SJSA1 (cell line): ENCODE measurements at places on chromosomes 5 and 9. TPM values are rescaled to one million over a fixed set of nuclear protein-coding genes. Genes with fewer than 3 reads are reported as not detected.
A peak's percentile ranks its signal among the peaks of the same experiment; 100 is the strongest.

- H3K27me3 ChIP-seq: no peaks in the 10 kb centered on the region
- H3K4me1 ChIP-seq: no peaks in the 10 kb centered on the region
- H3K4me3 ChIP-seq: no peak overlapping the region
- H3K27ac ChIP-seq: no peak overlapping the region
Observed at GRCh38 chr5:174601946-174602345, 122.4 kb upstream of the MSX2 start.

GRCh38 chr5:53031695-53032096 is 42.5 kb downstream of the ITGA2 start:
- peak overlapping the region; percentile 84 for H3K27ac ChIP-seq
- H3K4me3 ChIP-seq: no peak overlapping the region
- no peaks in the 10 kb centered on the region for H3K27me3 ChIP-seq
- peaks cover 68% of the 10 kb centered on the region for H3K4me1 ChIP-seq

- H3K27me3 ChIP-seq: no peaks in the 10 kb centered on the region
- DNase-seq: no peak
- H3K27ac ChIP-seq: no peak overlapping the region
- H3K4me1 ChIP-seq: peaks cover 17% of the 10 kb centered on the region
Observed at GRCh38 chr9:4222357-4222756, 77.5 kb downstream of the GLIS3 start.

GABRP gene
- not detected in 2 replicates for total RNA-seq

LCN1 gene
- not detected in 2 replicates for total RNA-seq

- no peaks in the 10 kb centered on the region for H3K36me3 ChIP-seq
- no peak overlapping the region for H3K4me3 ChIP-seq
- H3K27ac ChIP-seq: no peak overlapping the region
- H3K4me1 ChIP-seq: no peaks in the 10 kb centered on the region
- DNase-seq: no peak
Observed at GRCh38 chr5:14996997-14997396, 125.4 kb upstream of the ANKH start.

DNA sequence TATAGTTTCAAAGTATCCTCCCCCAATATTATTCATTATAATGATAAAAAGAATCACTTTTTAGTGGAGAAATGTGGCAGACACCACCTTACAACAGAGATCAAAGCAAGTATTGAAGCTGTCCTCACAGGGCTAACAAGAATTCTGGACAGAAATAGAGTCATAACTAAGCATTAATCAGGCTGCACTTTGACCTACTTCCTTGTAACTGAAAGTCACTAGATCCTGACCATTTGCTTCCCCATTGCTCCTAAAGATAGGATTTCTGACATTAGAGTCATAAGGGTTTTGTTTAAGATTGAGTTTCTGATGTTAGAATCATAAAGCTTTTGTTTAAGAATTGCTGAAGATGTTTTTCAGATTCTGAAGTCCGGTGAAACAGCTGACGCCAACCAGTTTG is 159.7 kb downstream of the ATP10B start:
- DNase-seq: no peak
- H3K27me3 ChIP-seq: no peaks in the 10 kb centered on the region
- H3K27ac ChIP-seq: no peak overlapping the region
- no peaks in the 10 kb centered on the region for H3K36me3 ChIP-seq
- H3K4me3 ChIP-seq: no peak overlapping the region
- H3K4me1 ChIP-seq: no peaks in the 10 kb centered on the region

GRCh38 chr9:123373946-123374345 is 17.9 kb downstream of the CRB2 start:
- DNase-seq: no peak
- H3K4me1 ChIP-seq: no peaks in the 10 kb centered on the region
- peaks cover 33% of the 10 kb centered on the region for H3K27me3 ChIP-seq
- no peak overlapping the region for H3K27ac ChIP-seq
- H3K4me3 ChIP-seq: no peak overlapping the region

- DNase-seq: peak; percentile 38
- H3K27me3 ChIP-seq: no peaks in the 10 kb centered on the region
- H3K4me1 ChIP-seq: 0 out of 2 replicates have a peak, but pooled peaks cover 7% of the 10 kb centered on the region
- no peaks in the 10 kb centered on the region; the same call in 1 of the 2 replicates for H3K36me3 ChIP-seq
Observed at GRCh38 chr5:34657274-34657921, 1.3 kb downstream of the RAI14 start.

TLR4 gene
- 19.5 and 27.3 TPM in 2 replicates for total RNA-seq

GRCh38 chr9:95992536-95992935 is 117.0 kb downstream of the ERCC6L2 start:
- no peak for DNase-seq
- no peak overlapping the region for H3K27ac ChIP-seq
- H3K4me3 ChIP-seq: no peak overlapping the region

DNA sequence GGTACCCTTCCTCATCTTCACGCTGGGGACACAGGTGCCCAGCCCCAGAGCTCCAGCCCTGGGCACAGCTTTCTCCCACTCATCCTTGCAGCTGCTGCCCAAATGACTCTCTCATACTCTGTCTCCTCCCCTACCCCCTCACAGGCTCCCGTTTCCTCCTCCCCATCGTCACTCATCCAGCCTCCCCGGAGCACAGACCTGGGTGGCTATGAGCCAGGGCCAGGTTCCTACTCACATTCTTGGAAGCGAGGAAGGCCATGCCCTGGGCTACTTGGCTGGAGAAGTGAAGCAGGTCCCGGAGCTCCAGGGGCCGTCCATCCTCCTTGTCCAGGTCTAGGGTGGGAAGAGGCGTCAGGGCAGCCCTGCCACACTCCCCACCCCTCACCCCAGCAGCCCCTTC is 29.3 kb downstream of the CSF1R start:
- DNase-seq: no peak
- H3K4me3 ChIP-seq: no peak overlapping the region
- no peaks in the 10 kb centered on the region for H3K27me3 ChIP-seq
- H3K27ac ChIP-seq: no peak overlapping the region
- peaks cover 47% of the 10 kb centered on the region for H3K4me1 ChIP-seq

DNA sequence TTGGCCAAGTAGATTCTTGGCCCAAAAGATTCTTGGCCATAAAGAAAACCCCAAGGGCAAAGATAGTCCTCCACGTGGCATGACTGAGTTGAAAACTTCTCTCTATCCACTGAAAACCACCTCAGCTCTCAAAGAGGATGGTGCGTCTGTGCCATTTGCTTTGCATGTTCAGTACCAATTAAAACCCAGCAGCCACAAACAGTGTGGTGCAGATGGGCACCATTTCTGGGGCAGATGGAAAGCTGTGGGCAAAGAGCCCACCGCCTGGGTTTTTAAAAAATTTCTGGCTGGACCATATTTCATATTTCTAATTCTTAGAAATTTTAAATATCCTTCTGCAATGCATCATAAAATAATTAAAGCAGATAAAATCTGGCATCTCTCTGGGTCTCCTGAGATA is 84.5 kb upstream of the PUM3 start:
- DNase-seq: no peak
- no peaks in the 10 kb centered on the region for H3K36me3 ChIP-seq
- H3K27ac ChIP-seq: no peak overlapping the region
- H3K4me3 ChIP-seq: no peak overlapping the region

- no peaks in the 10 kb centered on the region for H3K27me3 ChIP-seq
- H3K4me1 ChIP-seq: no peaks in the 10 kb centered on the region
- no peak overlapping the region for H3K4me3 ChIP-seq
Observed at GRCh38 chr9:10260501-10260900, 352.3 kb downstream of the PTPRD start.

DNA sequence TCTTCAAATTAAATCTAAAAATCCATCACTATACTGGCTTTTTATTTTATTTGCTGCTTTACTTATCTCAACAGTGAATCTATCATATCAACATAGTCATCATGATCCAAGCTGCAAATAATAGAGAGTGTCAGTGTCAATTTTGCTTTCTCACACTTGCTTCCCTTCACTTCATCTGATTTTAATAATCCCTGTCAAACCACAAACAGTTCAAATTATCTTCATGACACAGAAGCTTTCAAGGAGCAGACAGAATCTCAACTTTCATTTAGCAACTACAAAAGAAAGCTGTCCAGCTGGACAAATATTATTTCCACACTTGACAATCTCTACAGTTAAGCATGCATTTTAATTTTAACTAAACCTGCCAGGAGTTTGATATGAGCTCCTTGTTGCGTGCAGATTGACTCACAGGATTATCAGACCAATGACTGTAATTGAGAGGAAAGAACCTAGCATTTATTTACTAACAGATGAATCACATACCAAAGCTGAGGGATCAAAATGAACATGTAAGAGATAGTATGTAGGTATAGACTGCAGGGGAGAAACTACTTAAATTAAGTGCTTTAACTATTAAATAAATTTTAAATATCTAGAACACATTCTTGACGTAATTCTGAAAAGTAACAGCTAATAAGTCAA is 56.0 kb downstream of the KIAA0825 start:
- H3K27me3 ChIP-seq: no peaks in the 10 kb centered on the region
- no peak overlapping the region for H3K4me3 ChIP-seq
- DNase-seq: no peak
- no peaks in the 10 kb centered on the region for H3K36me3 ChIP-seq
- no peaks in the 10 kb centered on the region for H3K4me1 ChIP-seq
- no peak overlapping the region for H3K27ac ChIP-seq

DNA sequence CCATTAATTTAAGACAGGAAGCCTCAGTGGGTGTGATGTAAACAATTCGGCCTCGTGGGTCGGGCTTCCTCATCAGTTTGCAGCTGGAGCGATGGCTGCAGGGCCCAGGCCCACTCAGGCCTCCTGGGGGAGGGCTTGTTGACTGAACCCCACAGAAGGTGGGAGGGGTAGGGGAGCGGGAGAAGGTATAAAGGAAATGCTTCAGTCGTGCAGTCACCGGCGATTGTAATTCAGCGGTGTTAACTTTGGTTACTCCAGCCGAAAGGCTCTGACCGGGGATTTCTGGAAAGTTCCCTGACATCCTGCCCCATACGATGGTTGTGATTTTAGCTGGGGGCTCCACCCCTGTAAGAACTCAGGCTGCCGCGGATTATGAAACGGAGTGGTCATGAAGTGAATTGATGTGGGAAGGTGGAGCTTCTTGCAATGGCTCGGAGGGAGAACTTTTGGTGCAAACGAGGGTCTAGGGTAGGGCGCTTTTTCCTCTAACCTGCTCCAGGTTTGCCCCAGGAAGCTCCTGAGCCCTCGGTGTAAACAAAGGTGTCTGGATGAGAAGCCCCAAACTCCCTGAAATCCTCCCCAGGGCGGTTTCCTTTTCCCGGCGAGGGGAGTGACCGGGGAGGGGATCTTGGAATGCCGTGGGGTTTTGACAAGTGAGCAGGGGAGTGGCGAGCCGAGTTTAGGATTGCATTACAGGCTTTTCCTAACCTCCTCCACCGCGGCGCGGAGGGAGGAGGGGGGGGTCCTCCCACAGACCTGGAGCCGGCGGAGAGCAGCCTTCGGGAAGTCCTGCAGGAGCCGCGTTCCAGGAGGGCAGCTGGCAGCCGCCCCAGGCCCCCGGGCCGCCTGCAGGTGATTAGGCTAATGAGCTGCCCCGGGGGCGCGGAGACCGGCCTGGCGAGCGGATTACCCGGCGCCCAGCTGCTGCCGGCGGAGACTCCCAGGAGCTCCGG is 215.5 kb downstream of the PDZD2 start:
- H3K27me3 ChIP-seq: no peaks in the 10 kb centered on the region
- no peak for DNase-seq
- H3K27ac ChIP-seq: no peak overlapping the region
- 0 out of 2 replicates have a peak, but pooled peaks cover 4% of the 10 kb centered on the region for H3K4me1 ChIP-seq

DNA sequence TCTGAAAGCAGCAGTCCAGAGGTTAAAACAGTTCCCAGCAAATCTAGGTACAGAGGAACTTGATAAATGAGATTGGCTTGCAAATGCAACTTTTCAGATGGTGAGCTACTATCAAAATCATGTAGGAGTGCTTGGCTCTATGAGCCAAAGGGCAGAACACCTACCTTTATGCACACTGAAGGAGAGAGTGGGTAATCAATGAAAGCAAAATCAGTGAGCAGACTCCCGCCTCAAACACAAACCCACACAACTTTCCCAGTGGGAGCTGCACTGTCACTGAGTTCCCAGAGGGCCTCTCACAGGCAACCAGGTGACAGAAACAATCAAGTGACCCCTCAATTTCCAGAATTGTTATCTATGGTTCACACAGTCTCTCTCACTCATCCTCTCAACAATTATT is 8.5 kb downstream of the ARL15 start:
- H3K27ac ChIP-seq: no peak overlapping the region
- no peaks in the 10 kb centered on the region for H3K27me3 ChIP-seq
- H3K4me3 ChIP-seq: no peak overlapping the region
- H3K36me3 ChIP-seq: no peaks in the 10 kb centered on the region

DNA sequence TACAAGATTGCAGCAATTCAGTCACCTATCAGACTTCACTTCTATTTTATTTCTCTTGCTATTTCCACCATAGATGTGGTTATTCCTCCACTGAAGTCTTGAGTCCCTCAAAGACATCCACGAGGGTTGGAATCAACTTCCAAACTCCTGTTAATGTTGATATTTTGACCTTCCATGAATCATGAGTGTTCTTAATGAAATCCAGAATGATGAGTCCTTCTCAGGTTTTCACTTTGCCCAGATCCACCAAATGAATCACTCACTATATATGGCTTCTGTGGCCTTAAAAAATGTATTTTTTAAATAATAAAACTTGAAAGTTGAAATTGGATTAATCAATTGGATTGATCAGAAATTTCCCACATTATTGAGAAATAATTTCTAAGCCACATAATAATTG is 1821.0 kb downstream of the EFNA5 start:
- no peak for DNase-seq
- H3K27me3 ChIP-seq: no peaks in the 10 kb centered on the region
- H3K27ac ChIP-seq: no peak overlapping the region
- no peak overlapping the region for H3K4me3 ChIP-seq
- H3K4me1 ChIP-seq: no peaks in the 10 kb centered on the region

GRCh38 chr5:135057233-135057632 is 23.2 kb upstream of the PITX1 start:
- no peaks in the 10 kb centered on the region for H3K36me3 ChIP-seq
- H3K4me1 ChIP-seq: no peaks in the 10 kb centered on the region
- no peak overlapping the region for H3K4me3 ChIP-seq
- DNase-seq: no peak

SIL1 gene
- total RNA-seq: 42.5 and 58.2 TPM in 2 replicates

DNA sequence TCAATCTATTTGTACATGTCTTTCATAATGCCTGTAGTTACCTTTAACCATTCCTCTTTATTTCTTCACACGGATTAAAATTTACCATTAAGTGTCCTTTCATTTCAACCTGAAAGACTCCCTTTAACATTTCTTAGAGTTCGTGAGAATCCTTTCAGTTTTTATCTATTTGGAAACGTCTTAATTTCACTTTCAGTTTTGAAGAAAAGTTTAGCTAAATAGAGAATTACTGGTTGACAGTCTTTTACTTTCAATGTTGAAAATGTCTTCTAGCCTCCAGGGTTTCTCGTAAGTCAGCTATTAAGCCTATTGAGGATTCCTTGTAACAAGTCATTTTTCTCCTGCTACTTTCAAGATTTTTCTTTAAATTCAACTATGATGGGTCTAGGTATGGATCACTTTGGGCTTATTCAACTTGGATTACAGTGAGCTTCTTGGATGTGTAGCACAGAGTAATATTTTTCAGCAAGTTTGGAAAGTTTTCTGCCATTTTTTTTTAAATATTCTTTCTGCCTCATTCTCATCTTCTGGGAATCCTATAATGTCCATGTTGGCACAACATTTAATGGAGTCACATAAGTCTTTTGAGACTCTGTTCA is 48.5 kb downstream of the RFX3 start:
- no peak overlapping the region for H3K4me3 ChIP-seq
- DNase-seq: no peak
- no peak overlapping the region for H3K27ac ChIP-seq
- no peaks in the 10 kb centered on the region for H3K36me3 ChIP-seq

BAAT gene
- total RNA-seq: not detected in 2 replicates

PROB1 gene
- total RNA-seq: 0.25 and 0.58 TPM in 2 replicates

- no peaks in the 10 kb centered on the region for H3K36me3 ChIP-seq
- no peak overlapping the region for H3K27ac ChIP-seq
- no peak for DNase-seq
Observed at GRCh38 chr5:113344973-113345940, 89.5 kb downstream of the TSSK1B start.
